ENCODE measurements at places on chromosomes 7 and 10.

- DNase-seq = no peak
Observed at GRCh38 chr7:150956395-150957132, 21.6 kb downstream of the KCNH2 start.

- no peak for DNase-seq
Observed at GRCh38 chr10:20166096-20166675, 350.0 kb downstream of the PLXDC2 start.

DNA sequence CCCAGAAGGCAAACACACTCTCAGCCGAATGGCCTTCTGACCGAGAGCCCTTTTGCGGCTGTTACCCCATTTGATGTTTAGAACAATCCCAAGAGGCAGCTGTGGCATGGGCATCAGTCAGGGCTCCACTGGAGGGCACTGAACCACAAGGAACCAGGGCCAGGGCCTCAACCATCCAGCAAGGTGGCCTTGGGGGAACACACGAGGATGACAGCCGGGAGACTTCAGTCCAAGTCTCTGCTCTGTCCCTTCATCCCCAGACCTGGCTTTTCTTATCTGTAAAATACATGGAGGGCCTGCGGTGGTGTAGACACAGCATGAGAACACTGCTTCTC lies 63.6 kb upstream of the INSIG1 start:
- peak; percentile 9 for DNase-seq

DNA sequence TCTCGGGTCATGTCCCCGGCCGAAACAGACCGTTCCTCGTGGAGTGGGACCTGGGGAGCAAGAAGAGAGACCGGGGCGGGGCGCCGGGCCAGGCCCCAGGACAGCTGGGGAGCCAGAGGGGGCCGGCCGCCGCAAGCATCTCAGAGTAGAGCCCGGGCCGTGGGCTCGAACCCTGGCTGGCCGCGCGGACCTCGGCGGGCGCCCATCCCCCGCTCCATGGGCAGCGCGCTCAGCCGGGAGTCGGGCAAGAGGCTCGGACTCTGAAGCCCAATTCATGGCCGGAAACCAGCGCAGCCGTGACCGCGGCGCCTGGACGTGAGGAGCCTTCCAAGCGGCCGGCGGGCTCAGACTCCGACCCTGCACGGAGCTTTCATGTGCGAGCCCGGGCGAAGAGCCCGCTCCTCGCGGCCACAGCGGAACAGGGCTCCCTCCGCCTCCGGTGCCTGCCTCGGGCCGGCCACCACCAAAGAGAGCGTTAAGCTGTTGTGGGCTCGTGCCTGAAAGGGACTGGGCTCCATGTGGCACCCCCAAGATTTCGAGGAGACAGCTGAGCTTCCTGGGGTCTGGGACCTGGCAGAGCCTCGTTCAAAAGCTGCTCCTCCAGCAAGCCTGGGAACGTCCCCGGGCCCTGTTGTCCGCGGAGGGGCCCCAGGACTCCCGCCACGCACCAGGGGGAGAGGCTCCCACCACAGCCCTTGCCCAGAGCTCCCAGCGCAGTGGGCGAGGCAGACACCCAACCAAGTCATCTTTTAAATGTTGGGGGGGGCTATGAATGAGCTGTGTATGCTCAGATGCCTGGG lies 757 bp upstream of the GRID1 start:
- peak; percentile 62 for DNase-seq

DNA sequence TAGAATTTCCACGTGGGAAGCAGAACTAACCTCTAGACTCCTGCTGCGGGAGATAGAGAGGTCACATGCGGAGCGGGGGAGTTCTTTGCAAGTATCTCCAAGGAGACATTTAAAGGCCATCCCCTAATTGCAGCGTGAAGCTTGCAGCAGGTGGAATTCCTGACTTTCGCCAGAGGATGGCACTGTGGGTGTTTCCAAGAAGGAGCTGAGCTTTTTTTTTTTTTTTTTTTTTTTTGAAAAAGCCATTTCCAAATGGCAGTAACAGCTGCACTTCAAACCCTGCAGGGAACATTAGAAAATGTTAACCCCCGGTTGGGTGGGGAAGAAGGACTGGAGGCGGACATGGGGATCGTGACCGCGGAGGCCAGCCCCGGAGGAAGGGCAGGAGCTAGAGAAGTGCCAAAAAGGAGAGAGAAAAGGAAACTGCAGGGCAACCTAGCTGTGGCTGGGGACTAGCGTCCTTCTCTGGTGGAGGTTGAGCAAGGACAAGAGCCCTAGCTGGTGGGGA lies 487.7 kb downstream of the TYW1 start:
- peak; percentile 35 for DNase-seq

DNA sequence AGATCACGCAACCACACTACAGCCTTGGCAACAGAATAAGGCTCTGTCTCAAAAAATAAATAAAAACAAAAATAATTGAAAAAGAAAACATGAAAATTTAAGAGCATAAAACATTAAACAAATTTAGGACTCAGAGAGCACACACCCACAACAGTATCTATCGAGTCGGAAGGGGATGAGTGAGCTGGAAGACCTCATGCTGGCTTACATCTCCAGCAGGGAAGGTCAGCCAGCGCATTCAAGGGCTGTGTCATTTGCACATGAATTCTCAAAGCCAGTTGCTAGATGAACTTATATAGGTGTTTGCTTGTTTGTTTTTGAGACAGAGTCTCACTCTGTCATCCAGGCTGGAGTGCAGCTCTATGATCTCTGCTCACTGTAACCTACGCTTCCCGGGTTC lies 50.3 kb downstream of the SRRM3 start:
- DNase-seq = no peak

- no peak for DNase-seq
Observed at GRCh38 chr7:108459922-108460551, 3.8 kb upstream of the NRCAM start.

DNA sequence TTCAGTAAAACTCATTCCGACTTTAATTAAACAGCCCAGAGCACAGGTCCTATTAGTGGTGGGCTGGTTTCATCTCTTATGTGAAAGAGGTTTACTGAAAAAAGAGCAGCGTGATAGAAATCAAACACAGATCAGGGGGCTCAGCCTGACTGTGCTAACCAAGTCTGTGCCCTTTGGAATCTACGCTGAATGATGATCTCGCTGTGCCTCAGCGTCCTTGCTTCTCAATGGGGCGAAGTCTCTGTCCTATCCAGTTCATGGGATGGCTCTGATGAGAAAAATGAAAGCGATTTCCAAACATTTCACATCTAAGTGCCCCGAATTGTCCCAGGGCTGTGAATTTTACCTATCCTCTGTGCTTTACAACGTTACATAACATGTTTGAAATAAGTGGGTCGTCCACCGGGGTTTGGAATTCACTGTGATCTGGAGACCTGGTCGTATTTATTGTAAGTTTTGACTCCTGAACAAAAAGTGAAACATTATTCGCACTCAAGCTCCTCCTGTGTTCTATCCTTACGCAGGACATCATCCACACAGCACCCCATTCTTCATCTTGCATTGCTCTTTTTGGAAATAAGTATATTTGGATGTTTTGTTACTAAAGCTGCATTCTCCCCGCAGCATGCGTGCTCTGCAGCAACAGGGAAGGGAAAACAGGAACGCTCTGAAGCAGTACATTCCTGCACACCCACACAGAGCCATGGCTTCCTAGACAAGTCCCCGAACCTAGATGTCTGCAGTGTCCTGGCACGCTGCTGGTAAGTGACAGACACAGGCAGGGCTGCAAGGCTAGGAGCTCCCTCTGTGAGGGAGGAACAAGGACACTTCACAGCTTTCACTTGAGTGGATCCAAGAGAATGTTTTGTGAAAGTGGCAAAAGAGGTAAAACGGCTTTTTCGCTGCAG lies 83.5 kb downstream of the SLC37A3 start:
- DNase-seq = no peak

GRCh38 chr10:11017570-11018431 lies at the start of gene CELF2:
CELF2 (plus strand) TSS chr10:11017872; CDS start chr10:11018090, 218 bp downstream.
- DNase-seq = peak; percentile 55

DNA sequence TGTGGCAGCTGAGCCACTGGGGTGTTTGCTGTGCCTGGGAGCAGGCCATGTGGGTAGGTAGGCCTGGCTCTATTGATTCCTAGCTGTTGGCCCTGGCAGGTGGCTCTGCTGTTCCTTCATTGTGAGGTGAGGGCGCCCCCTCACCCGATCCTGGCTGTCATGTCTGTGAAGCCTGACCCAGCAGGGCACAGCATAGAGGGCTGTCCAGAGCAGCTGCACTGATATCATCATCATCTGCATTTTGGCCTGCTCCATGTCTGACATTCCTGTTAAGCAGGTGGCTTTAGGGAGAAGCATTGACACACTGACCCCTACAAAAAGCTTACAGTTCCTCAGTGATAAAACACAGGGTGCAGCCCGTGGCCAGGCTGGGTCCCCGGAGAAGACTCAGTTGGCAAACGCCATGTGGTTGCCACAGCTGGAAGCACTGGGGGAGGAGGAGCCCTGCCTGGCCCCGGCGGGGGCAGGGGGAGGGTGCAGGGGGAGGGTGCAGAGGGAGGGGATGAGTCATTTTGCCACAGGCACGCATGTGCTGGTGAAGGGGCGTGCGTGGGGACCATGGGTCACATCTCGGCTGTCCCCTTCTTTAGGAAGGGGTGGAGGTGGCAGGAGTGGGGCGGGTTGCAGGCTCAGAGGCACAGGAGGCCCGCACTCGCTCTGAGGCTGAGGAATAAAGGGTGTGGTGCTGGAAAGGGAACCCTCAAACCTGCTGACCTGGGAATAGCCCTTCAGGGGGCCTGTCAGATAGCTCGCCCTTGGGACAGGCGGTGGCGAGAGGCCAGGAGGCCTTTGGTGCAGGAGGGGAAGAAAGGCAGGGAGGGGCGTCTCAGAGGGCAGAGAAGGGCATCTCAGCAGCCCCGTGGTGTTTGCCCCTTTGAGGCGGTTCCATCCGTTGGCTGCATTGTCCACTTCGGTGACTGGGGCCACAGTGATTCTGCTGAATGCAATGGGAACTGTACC lies 31.6 kb downstream of the IKZF1 start:
- DNase-seq = no peak

DNA sequence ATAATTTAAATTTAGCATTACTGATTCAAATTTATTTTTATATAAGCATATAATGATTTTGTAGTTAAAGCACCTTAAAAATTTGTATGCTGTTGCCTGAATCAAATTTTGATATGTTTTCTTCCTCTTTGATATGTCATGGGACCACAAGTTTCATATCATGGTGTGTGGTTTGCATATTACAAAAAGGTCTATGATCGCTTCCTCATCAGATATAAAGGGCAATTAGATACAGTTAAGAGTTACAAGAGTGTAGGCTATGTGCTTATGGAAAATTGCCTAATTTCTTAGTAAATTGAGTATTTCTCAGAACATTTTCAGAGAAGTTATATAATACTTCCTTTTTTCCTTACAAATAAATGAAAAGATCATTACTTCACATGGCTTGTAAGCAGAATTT lies 22.2 kb downstream of the MRC1 start:
- no peak for DNase-seq
